ENCODE measurements at places on chromosomes 5 and 9. TPM values are rescaled to one million over a fixed set of nuclear protein-coding genes. Genes with fewer than 3 reads are reported as not detected.

The PPP3R2 gene
- not detected for total RNA-seq

The SEMA6A gene
- 1.9 TPM for total RNA-seq

The NUTM2G gene
- total RNA-seq: not detected

The ACER2 gene
- total RNA-seq: 2.3 TPM

The SPATA31A3 gene
- not detected for total RNA-seq
